ENCODE measurements at places on chromosomes 7 and 10.

GRCh38 chr10:97762056-97762455 is 9.7 kb downstream of the SFRP5 start:
- no peak for DNase-seq

GRCh38 chr10:62852961-62853702 is 37.0 kb upstream of the EGR2 start:
- no peak for DNase-seq

GRCh38 chr7:49766966-49767365 is 6.5 kb upstream of the VWC2 start:
- no peak for DNase-seq

DNA sequence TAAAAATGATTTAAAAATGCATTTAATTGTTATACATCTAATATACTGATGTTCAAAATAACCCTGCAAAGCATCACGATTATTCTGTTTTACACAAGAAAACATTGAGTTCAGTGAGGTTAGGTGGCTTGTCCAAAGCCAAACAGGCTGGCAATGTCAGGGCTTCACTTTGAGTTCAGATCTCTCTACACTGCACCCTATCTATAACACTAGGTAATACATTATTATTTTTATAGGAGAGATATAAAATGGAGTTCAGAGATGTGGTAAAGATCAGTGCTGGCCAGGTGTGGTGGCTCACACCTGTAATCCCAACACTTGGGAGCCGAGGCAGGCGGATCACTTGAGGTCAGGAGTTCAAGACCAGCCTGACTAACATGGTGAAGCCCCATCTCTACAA is 165.9 kb upstream of the MYO3A start:
- DNase-seq: no peak

- DNase-seq: no peak
These were observed 130.3 kb downstream of the NRF1 start for GRCh38 chr7:129741743-129742213.

DNA sequence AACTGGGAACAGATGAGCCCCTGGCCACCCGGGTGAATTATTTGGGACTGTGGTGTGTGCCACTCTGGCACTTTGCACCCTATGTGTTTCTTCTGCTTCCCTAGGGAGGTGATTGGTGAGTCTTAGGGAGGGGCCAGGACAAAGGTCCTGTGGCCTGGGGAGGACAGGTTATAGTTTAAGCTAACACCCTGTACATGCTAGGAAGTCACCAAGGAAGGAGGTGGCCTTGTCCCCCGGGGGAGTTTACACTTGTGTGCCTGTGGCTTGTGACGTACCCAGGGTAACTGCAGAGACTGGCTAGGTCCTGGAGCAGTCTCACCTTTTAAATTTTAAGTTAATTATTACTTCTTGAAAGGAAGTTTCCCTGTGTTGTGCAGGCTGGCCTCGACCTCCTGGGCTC is 196.2 kb downstream of the BAMBI start:
- DNase-seq: no peak

GRCh38 chr10:76868098-76868977 is 769.3 kb downstream of the KCNMA1 start:
- DNase-seq: no peak

GRCh38 chr7:99997545-99998137 is 17.8 kb upstream of the ZKSCAN1 start:
- peak; percentile 72 for DNase-seq

GRCh38 chr7:51968461-51968860 is 651.9 kb upstream of the COBL start:
- no peak for DNase-seq

- DNase-seq: no peak
These were observed 516.4 kb upstream of the ZMIZ1 start for GRCh38 chr10:78552261-78552811.

All from stimulated activated naive CD4-positive, alpha-beta T cell (primary cell).